GM12865 (cell line): ENCODE measurements at places on chromosomes 7 and 10.

DNA sequence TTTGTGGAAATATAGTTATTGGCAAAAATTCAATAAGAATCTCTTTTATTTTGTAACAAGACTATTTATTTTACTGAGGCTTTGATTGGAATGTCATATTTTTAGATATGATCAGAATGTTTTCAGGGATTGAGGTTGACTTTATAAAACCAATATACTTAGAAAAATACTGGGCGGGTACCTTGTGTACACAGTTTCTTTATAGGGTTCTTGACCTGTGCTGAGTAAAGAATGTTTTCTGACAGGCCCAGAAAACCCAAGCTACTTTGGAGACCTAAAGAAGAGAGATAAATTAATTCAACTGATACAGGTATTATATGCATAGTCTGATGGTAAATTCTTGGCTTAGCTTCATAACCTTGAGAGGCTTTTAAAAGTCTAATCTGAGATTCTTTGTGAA, 23.9 kb upstream of the SPAM1 start:
- no peak for DNase-seq

- no peak for DNase-seq
Observed at GRCh38 chr7:44615149-44615611, 8.8 kb downstream of the OGDH start.

DNA sequence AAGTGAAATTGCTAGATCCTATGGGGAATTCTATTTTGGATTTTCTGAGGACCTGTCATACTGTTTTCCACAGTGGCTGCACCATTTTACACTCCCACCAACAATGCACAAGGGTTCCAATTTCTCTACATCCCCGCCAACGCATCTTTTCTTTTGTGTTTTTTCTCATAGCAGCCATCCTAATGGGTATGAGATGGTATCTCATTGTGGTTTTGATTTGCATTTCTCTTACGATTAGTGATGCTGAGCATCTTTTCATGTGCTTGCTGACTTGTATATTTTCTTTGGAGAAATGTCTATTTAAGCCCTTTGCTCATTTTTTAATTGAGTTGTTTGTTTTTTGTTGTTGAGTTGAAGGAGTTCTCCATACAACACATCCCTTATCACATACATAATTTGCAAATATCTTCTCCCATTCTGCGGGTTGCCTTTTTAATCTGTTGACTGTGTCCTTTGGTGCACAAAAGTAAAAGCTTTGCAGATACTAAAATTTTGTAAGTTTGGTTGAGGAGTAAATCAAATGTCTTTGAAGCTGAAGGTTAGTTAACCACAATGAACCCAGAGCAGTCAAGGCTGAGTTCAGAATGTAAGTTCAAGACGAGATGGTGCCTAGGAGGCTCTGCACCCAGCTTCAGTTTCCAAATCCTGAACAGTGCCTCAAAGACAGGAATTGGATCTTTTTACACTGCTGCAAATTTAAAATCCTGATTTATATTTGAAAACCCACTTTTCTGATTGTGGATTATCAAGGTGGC, 195.4 kb downstream of the COBL start:
- no peak for DNase-seq

DNA sequence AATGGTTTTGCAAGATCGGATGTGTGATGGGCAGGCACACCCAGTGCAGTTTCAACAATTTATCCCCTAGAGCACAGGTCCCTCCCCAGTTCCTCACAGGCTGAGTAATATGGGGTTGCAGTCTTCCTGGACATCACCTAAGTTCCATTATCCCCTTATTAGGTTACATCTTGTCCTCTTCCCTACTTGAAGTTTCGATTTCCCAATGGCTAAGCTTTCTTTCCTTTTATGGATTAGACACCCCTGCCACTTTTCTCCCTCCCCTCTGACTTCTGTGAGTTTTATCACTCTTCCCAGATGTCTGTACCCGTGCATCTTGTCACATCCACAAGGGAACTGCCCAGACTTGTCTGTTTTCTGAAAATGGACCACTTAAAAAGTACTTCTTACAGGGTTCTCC, 2.4 kb upstream of the NIPSNAP2 start:
- no peak for DNase-seq

GRCh38 chr10:71225291-71226058, 13.1 kb downstream of the UNC5B start:
- no peak for DNase-seq

GRCh38 chr7:150442811-150443210, 7.6 kb upstream of the GIMAP8 start:
- no peak for DNase-seq

DNA sequence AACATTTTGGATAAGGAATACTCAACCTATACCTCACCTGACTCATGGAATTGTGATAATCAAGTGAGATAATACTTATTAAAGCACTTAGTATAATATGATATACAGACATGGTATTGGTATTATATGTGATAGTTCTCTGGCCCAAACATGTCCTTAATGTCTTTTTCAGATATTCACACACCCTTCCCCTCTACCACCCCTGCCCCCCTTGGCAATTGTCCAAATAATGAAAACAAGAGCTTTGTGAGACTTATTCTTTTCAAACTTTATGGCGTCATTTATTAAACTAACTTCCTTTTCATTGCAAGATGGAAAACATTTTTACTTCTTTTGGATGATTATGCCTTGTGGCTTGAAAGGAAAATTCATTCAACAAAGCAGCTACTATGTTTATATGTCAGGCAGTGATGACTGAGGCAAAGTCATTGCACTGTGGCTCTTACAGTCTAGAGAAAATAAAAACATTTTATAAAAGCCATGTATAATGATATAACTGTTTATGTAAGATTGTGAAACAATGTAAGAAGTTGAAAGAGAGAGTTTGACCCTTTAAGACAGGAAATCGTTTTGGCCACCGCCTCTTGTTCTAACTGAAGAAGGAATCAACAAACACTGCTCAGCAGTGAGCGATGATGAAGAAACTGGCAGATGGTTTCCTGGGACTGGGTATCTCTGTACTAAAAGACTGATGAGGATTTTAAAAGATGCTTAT, 27.4 kb downstream of the MINPP1 start:
- no peak for DNase-seq

GRCh38 chr7:95330204-95330960, 6.0 kb upstream of the PON1 start:
- DNase-seq, result peak; percentile 41

DNA sequence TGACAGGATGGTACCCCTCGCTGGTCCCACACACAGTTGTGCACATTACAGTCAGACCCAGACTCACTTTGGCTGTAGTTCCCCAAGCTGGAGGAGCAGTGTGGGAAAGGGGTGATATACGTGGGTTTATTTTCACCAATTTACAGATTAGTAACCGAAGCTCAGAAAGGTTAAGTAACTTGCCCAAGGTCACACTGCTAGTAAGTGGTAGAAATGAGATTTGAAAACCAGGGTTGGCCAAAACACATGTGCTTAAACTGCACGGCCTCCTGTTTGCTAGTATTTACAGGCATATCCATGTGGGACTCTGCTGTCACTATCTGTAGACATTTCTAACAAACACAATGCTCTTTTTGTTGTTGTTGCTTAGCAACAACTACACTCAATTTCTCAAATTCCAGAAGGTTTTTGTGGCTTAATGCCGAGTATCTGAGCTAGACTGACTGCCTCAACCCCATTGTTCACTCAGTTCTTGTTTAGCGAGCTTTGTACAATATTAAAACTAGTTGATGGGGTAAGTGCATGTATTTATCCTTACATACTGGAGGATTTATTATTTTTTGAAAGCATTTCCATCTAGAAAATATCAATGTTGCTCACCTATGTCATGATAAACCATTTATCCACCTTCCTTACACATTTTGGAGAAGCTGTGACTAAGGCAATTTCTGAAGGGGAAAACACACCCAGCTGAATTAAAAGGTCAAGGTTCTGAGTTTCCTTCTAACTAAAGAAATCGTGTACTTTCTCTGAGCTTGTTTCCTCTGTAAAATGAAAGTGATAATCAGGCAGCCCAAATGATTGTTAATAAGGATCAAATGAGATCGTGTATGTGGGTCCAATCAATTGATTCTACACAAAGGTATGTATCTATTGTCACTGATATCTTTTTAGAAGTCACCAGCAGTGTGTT, 5.3 kb upstream of the TMEM139 start:
- DNase-seq, result no peak

- DNase-seq, result peak; percentile 16
Observed at GRCh38 chr7:37915438-37915837, 1.2 kb downstream of the SFRP4 start.

- DNase-seq, result peak; percentile 65
Observed at GRCh38 chr7:93890041-93890463, 501 bp downstream of the TFPI2 start.

DNA sequence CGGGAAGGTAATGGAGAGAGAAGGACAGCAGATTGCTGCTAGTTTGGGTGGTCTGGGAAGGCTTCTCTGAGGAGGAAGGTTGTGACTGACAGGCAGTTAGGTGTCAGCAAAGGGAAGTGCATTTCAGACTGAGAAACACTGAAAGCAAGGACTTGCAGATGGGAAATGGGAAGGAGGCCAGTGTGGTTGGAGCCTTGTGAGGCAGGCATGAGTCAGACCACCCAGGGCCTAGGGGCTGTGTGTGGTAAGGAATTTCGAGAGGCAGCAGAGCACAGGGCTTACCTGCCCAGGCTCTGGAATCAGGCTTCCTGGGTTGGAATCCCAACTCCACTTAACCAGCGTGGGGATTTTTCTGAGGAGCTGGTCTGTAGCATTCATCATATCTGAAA, 53.5 kb downstream of the NRF1 start:
- DNase-seq, result no peak

GRCh38 chr7:79709574-79710409, 256.3 kb upstream of the MAGI2 start:
- DNase-seq, result no peak

DNA sequence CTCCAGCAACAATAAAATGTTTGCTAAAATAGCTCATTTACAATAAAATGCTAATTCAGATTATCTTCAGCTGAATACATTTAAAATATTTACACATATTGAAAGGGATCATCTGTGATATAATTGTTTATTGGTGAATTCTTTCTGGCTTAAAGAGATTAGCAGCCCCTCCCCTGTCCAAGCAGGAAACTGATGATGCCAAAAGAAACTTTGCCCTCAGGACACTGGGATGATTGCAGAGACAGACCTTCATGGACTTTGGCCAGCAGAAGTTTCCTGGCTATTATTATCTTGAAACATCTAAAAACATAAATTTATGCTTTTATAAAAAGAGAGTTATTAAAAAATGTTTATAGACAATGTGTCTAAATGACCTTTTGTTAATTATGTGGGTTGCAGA, 764.9 kb upstream of the MBL2 start:
- DNase-seq, result no peak

- no peak for DNase-seq
Observed at GRCh38 chr10:104680467-104681401, 39.6 kb downstream of the SORCS3 start.

GRCh38 chr7:132134814-132135445, 441.3 kb downstream of the PLXNA4 start:
- no peak for DNase-seq

DNA sequence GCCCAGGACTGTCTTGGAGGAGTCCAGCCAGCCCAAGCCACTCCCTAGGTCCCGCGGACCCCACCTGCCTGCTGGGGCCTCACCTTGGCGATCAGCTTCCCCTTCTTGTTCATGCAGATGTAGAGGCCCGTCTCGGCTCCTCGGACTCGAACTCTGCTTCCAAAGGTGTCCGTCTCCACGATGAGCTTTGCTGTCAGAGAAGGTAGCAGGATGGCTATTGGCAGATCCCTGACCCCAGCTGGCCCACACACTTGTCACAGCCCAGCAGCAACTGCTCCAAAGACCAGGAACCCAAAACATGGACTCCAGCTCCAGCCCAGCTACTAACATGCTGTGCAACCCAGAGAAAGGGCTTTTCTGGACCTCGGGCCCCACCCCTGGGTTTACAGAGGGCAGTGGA, 4.5 kb downstream of the FGF8 start:
- DNase-seq, result no peak

- no peak for DNase-seq
Observed at GRCh38 chr7:33982425-33982786, 77.1 kb downstream of the BMPER start.

DNA sequence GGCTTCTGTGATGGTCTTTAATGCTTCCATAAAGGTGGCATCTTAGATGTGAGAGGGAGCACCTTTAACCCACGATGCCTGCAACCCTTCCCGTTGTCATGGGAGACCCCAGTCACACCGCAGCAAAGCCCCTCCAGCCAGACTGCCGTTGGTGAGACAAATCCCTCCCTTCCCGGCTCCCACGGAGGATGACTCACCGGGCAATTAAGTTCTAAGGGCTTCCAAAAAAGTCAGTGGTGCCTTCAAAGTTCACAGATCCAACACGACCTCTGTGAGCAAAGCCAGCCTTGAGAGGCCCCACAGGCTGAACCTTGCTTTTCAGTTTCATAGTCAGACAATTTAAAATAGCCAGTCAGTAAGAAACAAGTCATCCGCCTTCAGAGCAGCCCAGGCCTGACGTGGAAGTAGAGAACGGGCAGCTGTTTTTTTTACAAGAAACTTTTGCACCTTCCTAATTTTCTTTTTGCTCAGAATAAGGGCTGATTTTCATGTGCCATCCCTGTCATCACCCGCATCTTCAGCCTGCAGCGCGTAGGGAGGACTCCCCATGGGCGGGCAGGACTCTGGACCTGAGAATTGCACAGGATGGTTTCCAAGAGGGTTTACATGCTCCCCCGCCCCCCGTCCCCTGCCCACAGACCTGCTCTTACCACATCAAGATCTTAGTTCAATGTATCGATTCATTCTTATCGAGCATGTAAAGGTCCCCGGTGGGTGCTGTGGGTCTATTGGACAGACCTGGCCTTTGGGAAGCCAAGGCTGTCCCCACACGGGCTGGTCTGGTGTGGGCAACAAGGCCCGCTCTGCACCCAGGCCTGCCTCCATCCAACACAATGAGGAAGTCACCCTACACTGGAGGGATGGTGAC, 333.9 kb downstream of the DNAJB6 start:
- no peak for DNase-seq

GRCh38 chr10:4719036-4719435, 107.0 kb upstream of the AKR1E2 start:
- DNase-seq, result no peak

DNA sequence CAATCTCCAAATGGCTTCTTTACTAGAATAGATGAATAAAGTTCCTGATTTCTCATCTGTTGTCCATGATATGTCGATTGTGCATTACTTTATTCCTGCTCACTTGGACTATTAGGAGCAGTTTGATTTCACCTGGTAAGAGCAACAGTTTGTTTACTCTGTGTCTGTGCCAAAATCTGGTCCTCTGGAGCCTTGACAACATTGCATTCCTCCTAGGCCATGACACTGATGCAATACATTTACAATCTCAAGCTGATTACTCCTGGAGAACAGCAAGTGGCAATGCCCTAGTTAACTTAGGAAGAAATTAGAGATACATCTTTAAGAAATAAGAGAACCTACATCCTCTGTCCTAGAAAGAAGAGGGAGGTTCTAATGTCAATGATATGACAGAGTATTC, 71.8 kb downstream of the SGCE start:
- DNase-seq, result no peak

- DNase-seq, result no peak
Observed at GRCh38 chr7:151894111-151895007, 17.4 kb upstream of the PRKAG2 start.

DNA sequence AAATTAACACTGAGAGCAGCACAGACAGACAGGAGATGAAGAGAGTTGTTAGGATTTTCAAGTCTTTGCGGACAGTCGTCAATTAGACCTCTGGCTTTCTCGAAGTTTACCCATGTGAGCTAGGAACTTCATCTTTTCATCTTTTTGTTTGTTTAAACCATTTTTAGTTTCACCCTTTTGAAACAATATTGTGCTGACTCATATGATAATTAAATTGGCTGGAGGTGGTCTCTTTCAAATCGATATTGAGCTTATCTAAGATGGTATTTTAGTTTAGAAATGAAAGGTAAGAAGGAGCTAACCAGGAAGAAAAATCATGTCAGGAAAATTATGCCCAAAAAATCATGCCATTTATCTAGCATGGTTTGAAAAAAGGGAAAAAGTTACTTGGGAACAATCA, 415.8 kb upstream of the SEMA3A start:
- no peak for DNase-seq
